ENCODE measurements at places on chromosomes 7 and 10. TPM values are rescaled to one million over a fixed set of nuclear protein-coding genes. Genes with fewer than 3 reads are reported as not detected.

- no peak for DNase-seq
- no peaks in the 10 kb centered on the region for H3K4me1 ChIP-seq
- H3K27me3 ChIP-seq: no peaks in the 10 kb centered on the region
- no peak overlapping the region for H3K27ac ChIP-seq
Measured at GRCh38 chr10:131049016-131049415, 262.5 kb downstream of the TCERG1L start.

Gene RBP3
- total RNA-seq: not detected

- H3K27me3 ChIP-seq: no peaks in the 10 kb centered on the region
- H3K4me3 ChIP-seq: no peak overlapping the region
- no peak overlapping the region for H3K27ac ChIP-seq
Measured at GRCh38 chr7:50607524-50608125, 42.4 kb upstream of the DDC start.

Gene GPR15LG
- not detected for total RNA-seq

DNA sequence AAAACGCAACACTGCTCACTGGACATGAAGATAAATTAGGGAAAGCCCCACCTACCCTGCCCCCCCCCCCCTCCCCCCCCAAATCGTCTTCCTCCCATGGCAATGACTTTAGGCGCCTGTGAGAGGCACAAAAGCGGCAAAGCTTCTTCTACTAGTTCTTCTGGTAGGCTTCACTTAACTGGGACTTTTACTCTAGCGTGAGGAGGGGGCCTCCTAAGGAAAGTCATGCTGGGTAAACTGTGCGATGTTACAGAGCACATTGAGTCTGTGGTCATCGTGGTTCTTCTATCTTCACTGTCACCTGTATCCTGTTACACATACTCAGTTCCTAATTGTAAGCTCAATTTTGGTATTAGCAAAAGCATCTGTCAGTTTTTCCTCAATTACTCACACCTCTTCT is 25.1 kb downstream of the HSPB1 start:
- DNase-seq: no peak
- H3K4me3 ChIP-seq: no peak overlapping the region
- H3K4me1 ChIP-seq: peaks cover 30% of the 10 kb centered on the region
- H3K27ac ChIP-seq: peak overlapping the region; percentile 68
- peaks cover 44% of the 10 kb centered on the region for H3K36me3 ChIP-seq

DNA sequence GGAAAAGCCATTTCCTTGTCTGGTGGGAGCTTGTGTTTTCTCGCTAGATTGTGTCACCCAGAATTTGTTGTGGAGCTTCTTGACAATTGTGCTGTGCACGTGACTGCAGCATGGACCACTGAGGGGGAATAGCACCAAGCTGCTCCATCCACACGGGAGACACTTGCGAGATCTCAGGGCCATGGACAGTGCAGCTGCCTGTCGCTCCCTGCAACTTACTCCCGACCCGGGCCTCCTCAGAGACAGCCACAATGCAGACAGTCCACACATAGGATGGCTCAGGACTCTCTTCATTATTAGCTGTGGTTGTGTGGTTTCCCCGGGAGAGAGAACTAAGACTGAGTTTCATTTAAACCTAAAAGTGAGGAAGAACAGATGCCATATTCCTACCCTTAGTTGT is 673.2 kb upstream of the GALNT17 start:
- H3K27ac ChIP-seq: no peak overlapping the region
- no peak overlapping the region for H3K4me3 ChIP-seq
- H3K36me3 ChIP-seq: no peaks in the 10 kb centered on the region
- H3K27me3 ChIP-seq: no peaks in the 10 kb centered on the region

DNA sequence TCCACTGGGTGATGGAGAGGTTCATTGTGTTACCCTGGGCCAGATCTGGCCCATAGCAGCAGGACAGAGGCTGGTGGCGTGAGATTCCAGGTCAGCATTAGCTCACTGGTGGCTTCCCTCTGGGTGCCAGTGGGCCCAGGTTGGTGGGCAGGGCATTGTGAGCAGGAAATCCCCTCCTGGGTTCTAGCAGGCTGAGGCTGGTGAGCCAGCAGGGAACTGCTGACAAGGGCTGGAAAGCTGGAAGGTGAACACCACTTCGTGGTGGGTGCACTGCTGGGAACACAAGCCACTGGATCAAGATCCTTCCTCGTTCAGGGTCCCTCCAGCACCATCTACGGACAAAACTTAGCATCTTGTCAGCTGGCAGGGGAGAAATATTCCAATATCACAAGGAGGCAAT is 259.2 kb upstream of the FZD1 start:
- H3K27ac ChIP-seq: no peak overlapping the region
- no peak for DNase-seq
- no peaks in the 10 kb centered on the region for H3K36me3 ChIP-seq
- H3K27me3 ChIP-seq: no peaks in the 10 kb centered on the region
- H3K4me3 ChIP-seq: no peak overlapping the region
- H3K4me1 ChIP-seq: no peaks in the 10 kb centered on the region

DNA sequence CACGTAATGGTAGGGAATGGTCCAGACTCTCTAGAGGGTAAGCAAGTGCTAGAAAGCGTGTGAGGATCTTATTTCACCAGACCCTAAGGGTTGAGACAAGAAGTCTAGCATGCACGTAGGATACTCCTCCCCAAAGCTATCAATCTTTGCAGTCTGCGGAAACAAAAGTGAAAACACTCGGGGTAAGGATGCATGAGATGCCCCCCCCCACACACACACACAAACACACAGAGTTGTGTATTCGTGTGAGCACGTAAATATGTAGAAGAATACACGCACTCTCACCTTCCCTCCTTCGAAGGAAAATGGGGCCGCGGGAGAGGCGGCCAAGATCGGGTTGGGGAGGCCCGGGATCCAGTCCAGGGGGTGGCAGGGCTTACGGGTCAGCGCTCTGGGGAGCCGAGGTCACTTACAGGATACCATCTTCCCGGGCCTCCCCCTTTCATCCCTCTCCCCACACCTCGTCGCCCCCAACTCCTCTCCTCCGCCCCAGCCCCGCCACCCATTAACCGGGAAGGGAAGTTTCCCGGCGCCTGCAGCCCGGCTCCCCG is 455 bp downstream of the CUL2 start:
- peaks cover 39% of the 10 kb centered on the region for H3K4me1 ChIP-seq
- peaks cover 10% of the 10 kb centered on the region for H3K36me3 ChIP-seq
- DNase-seq: peak; percentile 18
- H3K27me3 ChIP-seq: no peaks in the 10 kb centered on the region
- peak overlapping the region; percentile 89 for H3K4me3 ChIP-seq
- peak overlapping the region; percentile 91 for H3K27ac ChIP-seq

GRCh38 chr7:128783143-128783861 is 7.7 kb upstream of the OPN1SW start:
- no peaks in the 10 kb centered on the region for H3K4me1 ChIP-seq
- DNase-seq: peak; percentile 25
- H3K36me3 ChIP-seq: no peaks in the 10 kb centered on the region
- no peak overlapping the region for H3K4me3 ChIP-seq

DNA sequence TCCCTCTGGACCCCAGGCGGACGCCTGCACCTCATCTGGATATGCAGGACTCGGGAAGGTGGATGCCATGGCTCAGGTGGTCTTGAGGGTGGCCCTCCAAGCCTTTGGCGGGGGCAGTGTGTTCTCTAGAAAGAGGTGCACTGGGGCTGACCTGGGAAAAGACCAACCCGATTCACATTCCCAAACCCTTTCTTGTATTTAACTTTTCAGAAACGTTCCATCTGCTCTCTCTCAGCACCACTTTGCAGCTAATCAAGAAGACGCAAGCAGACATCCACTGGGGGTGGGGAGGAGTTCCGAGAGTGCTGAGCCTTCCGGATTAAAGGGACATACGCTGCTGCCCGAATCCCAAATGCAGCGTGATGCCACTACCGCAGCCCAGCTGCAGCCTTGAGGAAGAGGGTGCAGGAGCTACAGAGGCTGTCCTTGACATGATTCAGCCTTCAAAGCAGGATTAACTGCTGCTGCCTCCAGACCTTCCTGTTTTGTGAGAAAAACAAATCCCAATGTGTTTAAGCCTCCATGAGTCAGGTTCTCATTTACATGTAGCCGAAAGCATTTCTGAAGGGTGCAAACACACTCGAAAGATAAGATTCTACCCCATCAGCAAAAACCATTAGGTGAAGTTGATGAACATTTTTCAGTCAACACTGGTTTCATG is 39.9 kb downstream of the RBM17 start:
- DNase-seq: no peak
- H3K4me3 ChIP-seq: no peak overlapping the region
- no peaks in the 10 kb centered on the region for H3K36me3 ChIP-seq
- peaks cover 35% of the 10 kb centered on the region for H3K4me1 ChIP-seq
- H3K27me3 ChIP-seq: peaks cover 3% of the 10 kb centered on the region

DNA sequence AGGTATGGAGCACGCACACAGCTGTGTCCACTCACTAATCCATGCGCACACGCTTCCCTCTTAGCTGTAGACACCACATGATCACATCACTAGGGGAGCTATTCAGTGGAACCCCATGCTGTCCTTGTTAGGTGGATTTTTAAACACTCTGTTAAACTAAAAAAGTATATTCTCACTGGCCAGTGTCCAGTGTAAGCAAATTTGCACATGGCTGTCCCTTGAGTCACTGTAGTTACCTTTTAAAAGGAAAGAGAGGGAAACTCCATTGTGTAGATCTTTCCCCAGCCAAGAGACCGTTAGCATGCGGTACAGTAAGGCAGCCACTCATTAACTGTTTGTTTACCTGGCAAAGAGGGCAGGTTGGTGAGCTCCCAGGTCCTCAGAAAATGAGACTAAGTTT is 81.6 kb upstream of the INSYN2A start:
- H3K27me3 ChIP-seq: peaks cover 6% of the 10 kb centered on the region
- no peak for DNase-seq
- H3K4me3 ChIP-seq: no peak overlapping the region

Gene MRPL43
- 46.0 TPM for total RNA-seq

DNA sequence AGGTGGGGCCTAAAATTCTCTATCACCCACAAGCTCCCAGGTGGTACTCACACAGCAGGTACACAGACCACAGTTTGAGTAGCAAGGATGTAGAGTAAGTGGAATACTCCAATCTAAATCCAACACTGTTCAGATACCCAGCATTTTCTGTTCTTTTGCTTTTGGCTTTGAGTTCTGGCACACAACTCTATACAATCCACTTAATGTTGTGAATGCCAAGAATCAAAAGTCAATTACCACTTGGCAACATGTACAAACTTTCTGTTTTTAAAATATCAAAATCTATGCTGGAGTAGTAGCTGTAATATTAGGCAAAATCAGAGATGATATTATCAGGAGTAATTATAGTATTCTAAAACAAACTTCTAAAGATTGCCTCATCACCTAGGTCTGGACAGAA is 133.4 kb upstream of the LRRTM3 start:
- DNase-seq: no peak
- H3K36me3 ChIP-seq: no peaks in the 10 kb centered on the region
- no peaks in the 10 kb centered on the region for H3K4me1 ChIP-seq
- H3K4me3 ChIP-seq: no peak overlapping the region

DNA sequence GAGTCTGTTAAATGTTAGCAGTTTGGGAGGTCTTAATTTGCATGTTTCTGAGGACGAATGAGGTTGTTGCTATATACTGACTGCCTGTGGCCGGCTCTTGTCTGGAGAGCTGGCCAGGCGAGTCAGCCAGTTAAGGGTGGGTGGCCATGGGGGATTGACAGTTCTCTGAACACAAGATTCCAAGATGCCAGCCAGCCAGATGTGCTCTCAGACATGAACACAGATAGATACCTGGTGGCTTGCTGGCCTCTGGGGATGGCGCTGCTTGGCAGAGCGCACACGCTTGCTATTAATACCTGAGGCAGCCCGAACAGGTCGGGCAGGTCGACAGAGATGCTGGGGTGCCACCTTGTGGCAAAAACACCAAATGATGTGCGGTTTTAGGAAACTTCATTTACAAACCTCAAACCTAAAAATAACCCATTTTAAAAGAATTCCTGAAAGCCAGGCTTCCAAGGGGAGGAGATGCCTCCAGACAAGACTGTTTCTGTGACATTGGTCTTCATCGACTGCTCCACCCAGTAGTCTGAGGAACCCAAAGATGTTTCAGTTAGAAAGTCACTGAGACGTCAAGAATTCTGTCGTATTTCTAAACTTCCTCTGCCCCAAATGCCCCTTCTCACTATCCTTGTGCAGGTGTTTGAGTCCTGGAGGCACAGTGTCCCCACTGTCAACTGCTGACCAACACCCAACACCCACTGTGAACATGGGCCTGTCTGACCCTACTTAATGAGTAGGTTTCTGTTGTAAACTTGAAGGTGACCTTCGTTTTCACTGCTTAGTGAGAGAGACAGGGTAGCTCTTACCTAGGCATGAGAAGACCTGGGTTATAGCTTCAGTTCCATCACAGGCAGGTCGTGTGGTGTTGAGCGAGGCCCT is 123.4 kb downstream of the NT5C2 start:
- no peaks in the 10 kb centered on the region for H3K36me3 ChIP-seq
- no peaks in the 10 kb centered on the region for H3K27me3 ChIP-seq
- H3K4me3 ChIP-seq: no peak overlapping the region
- peaks cover 23% of the 10 kb centered on the region for H3K4me1 ChIP-seq
- peak overlapping the region; percentile 29 for H3K27ac ChIP-seq

Gene ADCYAP1R1
- total RNA-seq: not detected

DNA sequence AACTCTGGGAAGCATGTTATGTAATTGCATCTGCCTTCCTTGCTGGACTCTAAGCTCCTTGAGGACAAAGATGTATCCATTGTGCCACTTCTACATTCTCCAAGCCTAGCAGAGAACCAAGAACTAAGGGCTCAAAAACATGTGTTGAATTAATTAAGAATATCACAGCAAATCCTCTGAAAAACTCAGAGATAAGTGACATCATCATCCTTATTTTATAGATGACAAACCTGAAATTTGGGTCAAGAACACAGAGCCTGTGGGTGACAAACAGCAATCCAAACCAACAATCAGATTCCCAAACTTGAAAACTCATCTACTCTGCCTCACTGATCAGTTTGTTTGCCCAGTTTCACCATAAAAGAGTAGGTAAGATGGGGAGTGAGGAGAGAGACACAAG is 503.6 kb upstream of the LRRN3 start:
- H3K4me1 ChIP-seq: no peaks in the 10 kb centered on the region
- no peak overlapping the region for H3K27ac ChIP-seq
- H3K4me3 ChIP-seq: no peak overlapping the region
- H3K36me3 ChIP-seq: no peaks in the 10 kb centered on the region

- peaks cover 42% of the 10 kb centered on the region for H3K27me3 ChIP-seq
- H3K4me3 ChIP-seq: peak overlapping the region; percentile 35
- DNase-seq: no peak
- no peaks in the 10 kb centered on the region for H3K36me3 ChIP-seq
Measured at GRCh38 chr10:102240467-102241031, 763 bp downstream of the PITX3 start.

DNA sequence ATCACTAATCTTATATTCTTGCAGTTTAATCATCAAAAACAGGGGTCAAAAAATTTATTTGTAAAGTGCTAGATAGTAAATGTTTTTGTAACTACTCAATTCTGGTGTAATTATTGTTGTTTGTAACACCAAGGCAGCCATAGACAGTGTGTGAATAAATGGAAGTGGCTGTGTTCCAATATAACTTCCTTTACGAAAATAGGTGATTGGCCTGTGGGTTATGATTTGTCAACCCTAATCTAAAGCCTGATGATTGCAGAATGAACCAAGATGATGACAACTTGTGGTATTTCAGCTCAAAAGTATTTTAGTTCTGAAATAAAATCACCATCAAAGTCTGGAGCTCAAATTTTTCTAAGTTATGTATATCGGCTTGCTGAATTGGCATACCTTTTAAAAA is 34.4 kb upstream of the ETV1 start:
- DNase-seq: no peak
- no peak overlapping the region for H3K27ac ChIP-seq
- no peak overlapping the region for H3K4me3 ChIP-seq
- H3K27me3 ChIP-seq: no peaks in the 10 kb centered on the region

All from activated CD8-positive, alpha-beta T cell treated with anti-CD3 and anti-CD28 coated beads for 36 hours (primary cell).